ENCODE measurements at places on chromosomes 3 and 15. TPM values are rescaled to one million over a fixed set of nuclear protein-coding genes. Genes with fewer than 3 reads are reported as not detected.

Gene HERC2
- 52.7 TPM for total RNA-seq

Gene MBD4
- total RNA-seq = 144 TPM

Gene PLSCR4
- total RNA-seq = not detected

Gene MYEF2
- 34.3 TPM for total RNA-seq

Gene RPL22L1
- total RNA-seq = 43.3 TPM

Gene WDR93
- total RNA-seq = 0.29 TPM

DNA sequence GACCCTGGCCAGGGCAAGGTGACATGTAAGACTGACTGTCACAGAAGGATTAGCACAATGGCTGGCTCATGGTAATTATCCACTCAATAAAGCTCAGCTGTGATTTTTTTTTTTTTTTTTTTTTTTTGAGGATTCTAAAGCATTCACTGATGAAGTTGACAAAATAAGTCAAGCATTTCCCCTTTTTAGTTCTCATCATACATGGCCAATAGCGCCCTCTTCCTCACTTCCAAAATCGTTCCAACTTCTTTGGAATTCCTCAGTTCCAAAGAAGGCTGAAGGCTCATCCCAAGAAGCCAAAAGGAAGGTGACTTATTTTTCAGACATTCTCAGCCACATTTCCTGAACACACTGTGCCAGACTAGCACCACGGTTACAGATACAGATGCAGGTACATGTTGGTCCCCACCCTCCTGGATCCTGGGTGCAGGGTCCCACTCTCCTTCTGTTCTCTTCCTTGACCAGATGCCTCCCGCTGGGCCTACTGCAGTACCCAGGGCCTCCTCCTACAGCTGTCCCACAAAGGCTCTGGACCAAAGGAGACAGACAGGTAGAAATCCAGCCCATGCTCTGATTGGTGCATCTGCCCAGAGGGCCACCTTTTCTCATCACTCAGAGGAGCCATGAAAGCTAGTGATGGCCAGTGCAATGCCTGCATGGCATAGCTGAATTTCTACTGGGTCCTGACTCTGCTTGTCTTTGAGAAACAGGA is 202.6 kb downstream of the UACA start:
- no peak for DNase-seq

GRCh38 chr3:170631755-170632488 is 46.0 kb upstream of the SLC7A14 start:
- DNase-seq = no peak

DNA sequence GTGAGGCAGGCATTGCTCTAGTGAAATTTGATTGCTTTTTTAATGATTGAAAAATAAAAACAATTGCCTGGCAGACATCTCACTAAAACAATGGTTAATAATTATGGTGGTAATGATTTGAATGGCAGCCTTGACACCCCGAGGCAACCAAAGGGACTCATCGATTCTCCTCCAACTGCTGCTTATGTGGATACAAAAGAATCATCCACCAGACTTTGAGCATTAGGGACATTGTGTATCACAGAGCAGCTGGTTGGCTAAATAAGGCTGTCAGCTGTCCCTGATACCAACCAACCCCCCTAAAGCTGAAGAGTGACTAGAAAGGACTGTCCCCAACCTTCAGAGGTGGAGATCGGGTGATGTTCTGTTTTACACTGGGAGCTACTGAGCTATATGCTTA is 1.7 kb upstream of the CD47 start:
- DNase-seq = no peak

- DNase-seq = no peak
These were observed 28.1 kb downstream of the ZXDC start for GRCh38 chr3:126447456-126448106.

GRCh38 chr15:77836906-77837648 is 204.4 kb upstream of the LINGO1 start:
- DNase-seq = no peak

GRCh38 chr15:31345606-31346366 is 19.2 kb downstream of the KLF13 start:
- no peak for DNase-seq

DNA sequence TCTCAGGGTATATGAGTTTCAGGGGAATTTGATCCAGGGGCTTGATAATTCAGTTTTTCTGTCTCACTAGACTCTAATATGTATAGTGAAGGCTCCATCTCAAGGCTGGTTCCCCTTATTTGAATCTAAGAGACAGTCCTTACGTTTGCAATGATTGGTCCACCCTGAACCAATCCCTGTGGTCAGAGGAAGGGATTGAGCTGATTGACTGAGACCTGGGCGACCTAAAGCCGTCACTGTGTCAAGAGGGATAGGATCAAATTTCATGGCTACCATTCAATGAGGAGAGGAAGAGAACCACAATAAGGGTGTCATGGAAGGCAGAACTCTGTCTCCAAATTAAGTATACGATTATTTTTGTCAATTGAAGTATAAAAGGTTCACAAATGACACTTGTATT is 16.3 kb downstream of the NUDT16 start:
- no peak for DNase-seq

GRCh38 chr3:112689989-112690388 is 49.0 kb upstream of the CCDC80 start:
- DNase-seq = no peak

GRCh38 chr3:146780251-146780650 is 175.1 kb upstream of the PLSCR5 start:
- DNase-seq = no peak

DNA sequence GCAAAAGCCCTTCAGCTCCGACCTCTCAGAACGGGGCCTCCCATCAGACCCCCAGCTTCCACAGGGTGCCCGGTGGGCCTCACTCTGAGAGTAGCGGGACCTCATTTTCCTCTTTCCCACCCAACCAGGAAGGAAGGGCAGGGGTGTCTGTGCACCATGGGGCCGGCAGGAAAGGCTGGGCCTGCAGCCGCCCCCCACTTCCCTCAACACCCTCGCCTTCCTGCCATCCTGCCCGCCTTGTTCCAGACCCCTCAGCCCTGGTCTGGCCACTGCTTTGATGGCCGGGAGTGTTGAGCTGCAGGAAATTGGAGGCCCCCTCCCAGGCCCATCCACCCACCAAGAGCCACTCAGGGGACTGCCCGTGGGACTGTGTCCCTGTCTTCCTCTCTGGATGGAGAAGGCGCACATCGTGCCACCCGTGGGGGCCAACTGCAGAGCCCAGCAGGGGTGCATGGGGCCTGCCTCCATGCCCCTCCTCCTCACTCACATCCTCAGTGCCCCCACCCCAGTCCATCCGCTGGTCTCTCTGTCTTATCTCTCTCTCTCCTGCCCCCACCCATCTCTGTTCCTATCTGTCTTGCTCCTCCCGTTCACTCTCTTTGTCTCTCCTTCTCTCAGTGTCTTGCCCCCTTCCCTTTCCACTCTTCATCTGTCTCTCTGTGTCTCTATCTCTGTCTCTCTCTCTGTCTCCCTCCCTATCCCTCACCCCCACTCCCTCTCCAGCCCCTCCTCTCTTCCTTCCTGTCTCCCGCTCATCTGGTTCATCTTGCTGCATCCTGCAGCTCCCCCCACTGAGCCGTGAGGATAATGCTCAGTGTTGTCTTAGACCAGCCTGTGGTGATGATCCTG is 1.8 kb upstream of the PLXND1 start:
- DNase-seq = no peak

- DNase-seq = no peak
These were observed 53.5 kb upstream of the TIPARP start for GRCh38 chr3:156620901-156621300.

GRCh38 chr15:51625236-51625635 is 2.7 kb upstream of the DMXL2 start:
- DNase-seq = peak; percentile 26

DNA sequence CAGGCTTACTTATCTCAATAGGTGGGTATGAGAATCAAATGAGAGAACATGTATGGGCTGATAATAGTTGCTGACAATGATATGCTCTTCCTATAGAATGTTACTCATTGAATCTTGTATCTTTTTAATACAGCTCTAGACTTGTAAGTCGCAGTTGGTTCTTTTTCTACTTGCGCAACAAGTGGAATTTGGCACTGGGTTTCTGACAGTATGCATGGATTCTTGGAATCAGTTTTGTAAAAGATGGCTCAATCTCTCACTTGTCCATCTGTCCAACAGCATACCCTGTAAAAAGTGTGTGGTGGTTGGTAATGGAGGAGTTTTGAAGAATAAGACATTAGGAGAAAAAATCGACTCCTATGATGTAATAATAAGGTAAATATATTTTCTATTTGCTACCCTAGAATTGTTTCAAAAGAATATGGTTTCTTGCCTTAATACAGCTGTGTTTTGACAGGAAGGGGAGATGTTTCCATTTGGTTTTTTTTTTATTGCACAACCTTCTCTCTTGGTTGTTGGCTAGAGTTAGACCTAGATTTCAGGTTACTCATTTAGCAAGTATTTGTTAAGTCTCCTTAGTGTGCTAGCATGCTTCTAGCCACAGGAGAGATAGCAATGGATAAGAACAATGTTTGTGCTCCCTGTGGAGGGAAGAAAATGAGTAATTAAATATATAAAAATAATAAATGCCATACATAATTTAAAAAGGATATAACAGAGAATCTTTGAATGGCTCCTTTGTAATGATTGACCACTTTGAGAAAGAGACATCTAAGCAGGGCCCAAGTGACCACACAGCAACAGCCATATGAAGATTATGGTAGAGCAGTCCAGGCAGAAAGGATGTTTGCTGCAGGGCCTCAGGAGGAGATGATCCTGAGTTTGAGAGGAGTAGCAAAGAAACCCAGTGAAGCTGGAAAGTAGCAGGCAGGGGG is 21.8 kb downstream of the ST3GAL6 start:
- DNase-seq = no peak

DNA sequence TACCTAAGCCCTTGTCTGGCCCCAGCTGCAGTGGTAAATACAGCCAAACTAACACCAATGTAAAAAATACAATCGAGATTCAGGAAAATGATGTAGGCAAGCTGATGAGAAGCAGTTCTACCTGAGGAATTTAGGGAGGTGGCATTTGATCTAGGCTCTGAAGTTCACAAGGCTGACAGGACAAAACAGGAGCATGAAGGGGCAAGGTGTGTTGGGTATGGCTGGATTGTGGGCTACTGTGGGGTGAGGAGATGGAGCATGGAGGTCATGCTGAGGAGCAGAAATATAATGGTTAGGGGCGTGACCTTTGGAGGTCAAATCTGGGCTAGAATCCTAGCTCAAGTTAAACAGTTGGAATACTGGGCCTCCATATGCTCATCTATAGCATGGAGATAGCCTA is 6.5 kb downstream of the NDUFB4 start:
- no peak for DNase-seq

- DNase-seq = no peak
These were observed 86.0 kb upstream of the VEPH1 start for GRCh38 chr3:157589211-157589610.

DNA sequence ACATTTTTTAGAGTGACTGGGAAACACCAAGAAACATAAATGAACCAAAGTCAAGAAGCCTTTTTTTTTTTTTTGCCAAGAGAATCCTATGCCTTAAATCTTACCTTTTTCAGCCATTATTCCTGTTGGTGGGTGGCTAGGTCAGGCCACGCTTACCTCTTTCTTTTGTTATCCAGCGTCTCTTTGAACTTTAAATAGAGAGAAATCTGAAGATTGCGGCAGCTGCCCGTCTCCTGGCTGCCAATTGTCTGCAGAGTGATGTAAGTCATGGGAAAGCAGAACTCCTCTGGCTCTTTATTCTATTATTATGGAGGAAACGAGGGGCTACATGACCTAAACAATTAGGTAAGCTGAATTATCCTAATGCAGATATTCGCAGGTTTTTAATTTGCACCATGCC is at the start of gene STRIT1:
Gene STRIT1 (minus strand): TSS at position 168 of the 400 bp plus-strand sequence.
- no peak for DNase-seq

All from B cell (primary cell).